ENCODE measurements at places on chromosomes 16 and 17.

GRCh38 chr17:60248618-60249289 is 99.0 kb downstream of the CA4 start:
- no peak for DNase-seq

GRCh38 chr17:14741491-14741890 is 440.6 kb downstream of the HS3ST3B1 start:
- no peak for DNase-seq

DNA sequence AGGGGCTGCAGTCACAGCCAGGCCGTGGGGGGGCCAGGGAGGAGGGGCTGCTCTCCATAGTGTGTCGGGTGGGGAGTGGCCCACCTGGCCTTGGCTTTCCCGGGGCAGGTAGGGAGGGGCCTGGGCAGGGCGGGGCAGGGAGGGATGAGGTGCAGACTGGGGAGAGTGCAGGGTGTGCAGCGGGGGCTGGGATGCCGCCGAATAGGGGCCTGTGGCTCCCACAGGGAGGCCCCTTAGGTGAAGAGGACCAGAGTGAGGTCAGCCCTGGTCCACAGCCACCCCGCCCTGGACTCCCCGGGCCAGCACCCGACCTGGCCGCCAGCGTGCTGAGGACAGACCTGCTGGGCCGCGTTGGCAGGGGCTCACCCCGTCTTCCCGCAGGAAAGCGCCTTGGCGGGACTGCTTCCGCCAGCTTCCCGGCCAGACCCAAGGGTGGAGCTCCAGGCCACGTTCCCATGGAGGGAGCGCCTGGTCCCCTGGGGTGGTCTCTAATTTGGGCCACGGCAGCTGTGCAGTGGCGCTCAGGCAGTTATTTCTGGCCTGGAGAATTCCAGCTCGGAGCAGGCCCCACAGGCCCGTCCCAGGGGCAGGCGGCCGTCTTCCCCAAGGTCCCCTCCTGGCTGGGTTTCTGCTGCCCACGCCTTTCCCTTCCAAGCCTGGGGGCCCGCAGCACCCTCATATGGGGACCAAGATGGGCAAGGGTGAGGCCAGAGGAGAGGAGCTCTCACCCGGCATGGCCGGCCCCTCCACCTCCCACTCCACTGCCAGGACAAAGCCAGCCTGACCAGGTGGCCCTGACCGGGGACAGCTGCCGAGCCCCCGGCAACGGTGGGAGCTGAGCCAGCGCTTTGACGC is 27.9 kb downstream of the CACNA1H start:
- peak; percentile 30 for DNase-seq

DNA sequence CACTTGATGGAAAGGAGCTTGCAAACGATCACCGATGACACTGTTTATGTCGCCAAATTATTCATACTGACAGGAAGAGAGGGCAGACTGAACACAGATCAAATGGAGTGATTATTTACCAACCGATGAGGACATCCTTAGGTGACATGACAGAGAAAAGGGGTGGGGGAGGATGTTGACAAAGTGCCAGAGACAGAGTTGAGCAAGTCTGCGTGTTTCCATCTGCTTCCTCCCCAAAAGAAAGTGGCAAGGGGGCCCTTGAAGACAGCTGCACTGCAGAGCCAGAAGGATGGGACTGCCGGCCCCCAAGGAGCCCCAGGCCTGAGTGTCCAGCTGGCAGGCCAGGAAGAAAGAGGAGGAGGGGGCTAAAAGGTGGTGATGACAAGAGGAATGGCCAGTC is 191.0 kb upstream of the RPL38 start:
- no peak for DNase-seq

- no peak for DNase-seq
Measured at GRCh38 chr16:49416001-49416675, 42.5 kb downstream of the C16orf78 start.

DNA sequence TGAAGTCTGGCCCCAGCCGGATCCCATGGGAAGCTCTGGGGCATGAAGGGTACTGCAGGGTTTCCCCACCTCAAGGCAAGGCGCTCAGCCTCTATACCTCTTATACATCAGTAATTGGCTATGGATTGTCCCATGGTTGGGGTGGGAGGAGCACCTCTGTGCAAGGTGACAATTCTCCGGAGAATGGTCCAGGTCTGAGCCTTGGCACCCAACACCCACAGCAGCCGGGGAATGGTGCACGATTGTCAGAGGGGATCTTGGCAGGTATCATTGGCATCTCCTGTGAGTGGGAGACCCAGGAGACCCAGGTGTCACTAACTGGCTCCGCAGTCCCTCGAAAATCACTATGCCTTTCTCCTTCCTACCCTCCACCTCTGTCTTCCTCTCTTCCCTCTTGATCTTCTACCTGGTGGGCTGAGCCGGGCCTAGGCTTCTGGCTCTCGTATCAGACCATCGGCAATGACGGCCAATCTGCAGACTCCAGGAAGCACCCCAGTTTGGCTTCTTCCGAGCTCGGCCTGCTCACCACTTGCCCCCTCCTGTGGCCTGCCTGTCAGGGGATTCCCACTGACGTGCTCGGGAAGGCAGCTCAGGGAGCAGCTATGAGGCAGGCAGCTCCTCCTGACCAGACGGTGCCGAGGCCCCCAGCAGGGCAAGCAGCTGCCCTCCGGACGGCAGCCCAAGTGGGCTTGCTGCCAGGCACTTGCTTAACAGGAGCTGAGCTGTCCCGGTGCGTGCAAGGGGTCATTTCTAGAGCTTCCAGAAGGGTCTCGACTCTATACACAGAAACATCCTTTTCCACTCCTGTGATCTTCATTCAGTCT is 10.0 kb upstream of the CALB2 start:
- DNase-seq: no peak

- no peak for DNase-seq
Measured at GRCh38 chr16:82533189-82533588, 93.6 kb upstream of the CDH13 start.

GRCh38 chr17:53719229-53719628 is 103.5 kb upstream of the KIF2B start:
- no peak for DNase-seq

DNA sequence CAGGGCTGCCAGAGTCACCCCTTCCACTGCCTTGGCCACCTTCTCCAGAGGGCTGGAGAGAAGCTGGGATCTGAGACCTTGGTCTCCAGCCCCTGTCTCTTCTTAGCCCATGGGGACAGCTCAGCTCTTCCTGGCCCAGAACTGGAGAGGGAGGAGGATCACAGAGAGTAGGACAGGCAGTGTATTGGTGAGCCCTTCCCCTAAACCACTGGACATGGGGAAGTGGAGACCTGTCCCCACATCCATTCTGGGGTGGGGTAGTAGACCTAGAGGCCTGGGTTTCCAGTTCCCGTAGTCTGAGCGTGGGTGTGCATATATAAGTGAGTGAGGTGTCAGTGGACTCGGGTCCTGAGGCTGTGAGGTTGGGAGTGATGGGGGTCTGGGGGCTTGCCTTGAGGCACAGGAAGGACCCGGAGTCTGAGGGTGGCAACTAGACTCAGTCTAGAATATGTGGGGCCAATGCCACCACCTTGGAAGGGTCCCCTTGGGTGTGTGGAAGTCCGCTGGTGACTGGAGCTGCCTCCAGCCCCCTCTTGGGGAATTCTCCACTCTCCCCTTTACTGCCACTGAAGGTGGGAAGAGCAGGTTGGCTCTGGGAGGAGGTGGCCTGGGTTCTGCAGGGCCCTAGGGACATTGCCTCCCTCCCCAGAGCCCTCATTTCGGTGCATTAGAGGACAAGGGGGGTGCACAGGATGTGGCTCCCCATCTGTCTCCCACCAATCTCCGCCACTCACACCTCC is 19.9 kb downstream of the GJD3 start:
- no peak for DNase-seq

DNA sequence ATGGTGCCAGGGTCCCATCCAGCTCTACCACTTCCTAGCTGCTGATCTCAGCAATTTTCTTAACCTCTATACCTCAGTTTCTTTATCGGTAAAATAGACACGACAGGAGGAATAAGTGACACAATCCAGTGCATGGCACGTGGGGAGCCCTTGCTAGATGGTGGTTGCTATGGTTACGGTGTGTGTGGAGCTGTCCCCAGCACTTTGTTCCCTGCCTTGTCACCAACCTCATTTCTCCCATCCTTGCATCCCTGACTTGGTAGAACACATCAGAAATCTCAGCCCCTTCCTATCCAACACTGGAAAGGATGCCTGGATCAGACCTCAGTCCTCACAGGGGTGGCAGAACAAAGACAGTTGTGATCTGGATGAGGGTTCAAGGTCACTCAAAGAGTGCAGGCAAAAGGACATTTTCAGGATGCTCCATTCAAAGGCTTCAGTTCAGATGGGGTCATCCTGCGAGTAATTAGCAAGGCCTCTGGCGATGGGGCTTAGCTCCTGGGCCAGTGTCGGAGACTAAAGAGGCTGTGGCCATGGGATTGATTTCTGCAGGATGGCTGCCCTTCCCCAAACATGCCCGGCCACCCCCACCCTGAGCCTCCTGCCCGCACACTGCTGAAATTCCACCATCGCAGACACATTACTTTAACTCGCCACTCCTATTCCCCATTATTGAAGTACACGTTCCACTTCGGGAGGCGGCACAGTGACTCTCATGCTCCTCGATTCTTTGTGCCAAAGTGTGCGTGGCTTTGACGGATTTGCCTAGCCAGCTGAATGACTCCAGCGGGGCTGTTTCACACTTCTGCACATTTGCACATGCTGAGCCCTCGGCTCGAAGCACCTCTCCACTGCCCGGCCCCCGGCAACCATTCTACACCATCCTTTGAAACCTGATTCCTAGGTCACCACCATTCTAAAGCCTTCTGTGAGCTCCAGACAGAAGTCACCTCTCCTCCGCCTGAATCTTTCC is 40.3 kb downstream of the WNT3 start:
- DNase-seq: no peak

DNA sequence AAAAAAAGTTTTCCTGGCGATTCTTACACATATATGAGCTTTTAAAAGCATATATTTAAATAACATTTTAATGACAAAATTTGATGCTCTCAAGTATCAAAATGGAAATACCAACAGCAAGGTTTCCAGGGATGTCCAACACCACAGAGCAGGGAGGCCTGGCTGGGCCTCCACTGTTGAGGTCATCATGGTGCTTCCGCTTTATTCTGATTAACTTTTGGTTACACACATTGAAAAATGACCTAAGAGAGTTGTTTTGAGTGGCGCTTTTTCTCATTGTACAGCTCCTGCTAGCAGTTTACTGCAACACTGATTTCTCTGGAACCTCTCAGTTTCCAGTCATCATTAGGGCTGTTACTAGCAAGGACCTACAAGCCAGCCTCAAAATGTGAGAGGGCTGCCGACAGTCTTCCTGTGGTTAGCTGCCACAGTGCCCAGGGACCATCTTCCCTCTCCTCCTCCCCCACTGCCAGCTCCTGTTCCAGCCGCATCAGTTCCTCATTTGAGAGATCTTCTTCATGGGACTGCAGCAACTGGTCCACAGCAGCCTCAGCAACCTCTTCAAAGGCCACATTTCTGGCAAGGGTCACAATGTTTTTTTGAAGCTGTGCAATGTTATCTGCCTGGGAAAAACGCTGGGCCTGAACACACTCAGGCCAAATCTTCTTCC is 21.3 kb downstream of the DEF8 start:
- DNase-seq: no peak

DNA sequence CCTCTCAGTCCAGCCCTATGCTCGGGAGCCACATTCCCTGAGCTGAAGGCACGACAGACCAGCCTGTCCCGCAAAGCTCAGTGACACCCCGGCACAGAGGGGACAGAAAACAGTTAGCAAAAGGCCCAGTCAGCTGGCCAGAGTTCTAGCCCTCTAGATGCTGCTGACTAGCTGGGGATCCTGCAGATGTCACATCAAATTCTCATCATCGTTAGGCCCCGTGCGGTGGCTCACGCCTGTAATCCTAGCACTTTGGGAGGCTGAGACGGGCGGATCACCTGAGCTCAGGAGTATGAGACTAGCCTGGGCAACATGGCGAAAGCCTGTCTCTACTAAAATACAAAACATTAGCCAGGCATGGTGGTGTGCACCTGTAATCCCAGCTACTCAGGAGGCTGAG is 17.2 kb downstream of the UBE2O start:
- DNase-seq: no peak

DNA sequence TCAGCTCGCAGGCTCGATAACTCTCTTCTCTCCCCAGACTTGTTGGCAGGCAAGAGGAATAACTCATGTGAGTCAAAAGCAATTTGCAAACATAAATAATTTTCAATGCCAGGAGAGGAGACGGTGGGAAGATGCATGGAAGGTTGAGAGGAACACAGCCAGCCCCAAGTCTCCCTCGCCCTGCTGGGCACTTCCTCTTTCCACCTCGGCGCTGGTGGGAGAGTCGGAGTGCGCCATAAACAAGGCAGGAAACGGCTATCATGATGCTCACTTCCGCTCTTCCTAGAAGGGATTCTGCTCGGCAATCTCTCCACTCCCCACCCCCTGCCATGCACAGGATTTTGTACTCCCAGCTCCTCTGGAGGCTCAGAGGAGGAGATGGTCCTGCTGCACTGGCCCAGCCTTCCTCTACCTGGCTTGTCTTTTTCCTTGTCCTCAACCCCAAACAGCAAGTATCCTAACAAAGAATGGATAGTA is 13.0 kb downstream of the CBX4 start:
- no peak for DNase-seq

DNA sequence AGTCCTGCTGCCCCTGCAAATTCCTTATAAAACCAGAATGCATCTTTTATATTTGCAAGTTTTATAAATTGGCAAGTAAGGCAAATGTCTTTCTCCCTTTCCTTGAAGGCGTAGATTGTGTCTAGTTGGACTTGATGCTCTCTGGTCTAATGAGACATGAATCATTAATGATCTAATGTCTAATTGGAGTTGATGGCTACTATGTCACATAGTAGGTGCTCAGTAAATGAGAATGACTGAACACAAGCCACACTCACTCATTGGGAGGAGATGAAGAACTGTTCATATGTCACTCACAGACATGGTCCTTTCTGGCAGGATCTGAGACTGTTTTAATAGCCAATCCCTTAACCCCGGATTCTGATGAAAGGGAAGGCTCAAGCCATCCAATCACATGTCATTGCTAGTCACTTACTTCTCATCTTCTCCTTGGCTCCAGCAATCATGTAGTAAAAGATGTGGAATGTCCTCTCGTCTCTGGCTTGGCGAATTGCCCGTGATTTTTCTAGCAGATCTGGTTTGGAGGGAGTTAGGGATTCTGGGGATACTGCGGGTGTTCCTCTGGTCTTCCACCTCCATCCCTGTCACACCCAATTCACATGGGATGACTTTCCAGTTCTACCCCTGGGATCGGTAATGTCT is 81.0 kb downstream of the MYH11 start:
- DNase-seq: peak; percentile 40

GRCh38 chr16:84928679-84929420 is 82.5 kb downstream of the ZDHHC7 start:
- peak; percentile 70 for DNase-seq

DNA sequence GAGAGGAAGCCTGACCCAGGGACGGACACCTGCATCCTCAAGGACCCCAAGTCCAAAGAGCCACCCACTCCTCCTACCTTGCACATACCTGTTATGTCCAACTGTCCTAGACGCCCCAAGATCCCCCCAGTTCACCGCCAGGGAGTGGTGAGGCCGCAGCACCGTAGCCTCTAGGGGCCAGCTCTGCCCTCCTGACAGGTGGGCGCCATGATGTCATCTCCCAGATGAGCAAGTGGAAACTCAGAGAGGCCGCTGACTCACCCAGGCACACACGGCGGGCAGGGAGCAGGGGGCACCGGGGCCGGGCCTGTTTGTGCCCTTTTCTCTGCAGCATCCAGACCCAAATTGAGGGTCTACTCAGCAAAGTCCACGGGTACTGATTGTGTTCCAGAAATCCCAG is 4.8 kb upstream of the ZNF469 start:
- DNase-seq: no peak
